ENCODE measurements at places on chromosomes 6 and 20.

DNA sequence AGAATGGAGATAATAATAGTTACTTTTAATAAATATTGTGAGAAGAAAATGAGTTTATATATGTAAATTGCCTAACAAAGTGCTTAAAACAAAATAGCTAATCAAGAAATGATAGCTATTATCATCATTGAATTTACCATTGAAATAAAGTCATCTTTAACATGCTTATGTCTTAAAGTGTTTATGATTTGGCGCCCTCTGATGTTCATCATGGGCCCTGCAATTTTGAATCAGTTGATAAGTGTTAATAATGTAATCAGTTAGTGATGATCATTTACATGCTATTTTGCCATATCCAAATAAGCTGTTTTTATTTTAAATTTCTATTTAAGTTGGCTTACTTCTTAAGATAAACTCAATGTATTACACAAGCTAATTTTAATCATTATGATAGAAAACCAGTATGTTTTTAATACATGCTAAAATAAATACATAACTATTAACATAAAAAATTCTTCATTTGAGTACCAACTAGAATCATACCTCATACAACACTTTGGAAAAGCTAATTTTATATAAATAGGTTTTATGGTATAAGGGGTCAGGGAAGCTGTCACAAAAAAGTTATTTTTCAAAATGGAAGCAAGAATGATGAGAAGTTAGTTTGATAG lies 39.2 kb upstream of the TPD52L1 start:
- peak; percentile 50 for DNase-seq

DNA sequence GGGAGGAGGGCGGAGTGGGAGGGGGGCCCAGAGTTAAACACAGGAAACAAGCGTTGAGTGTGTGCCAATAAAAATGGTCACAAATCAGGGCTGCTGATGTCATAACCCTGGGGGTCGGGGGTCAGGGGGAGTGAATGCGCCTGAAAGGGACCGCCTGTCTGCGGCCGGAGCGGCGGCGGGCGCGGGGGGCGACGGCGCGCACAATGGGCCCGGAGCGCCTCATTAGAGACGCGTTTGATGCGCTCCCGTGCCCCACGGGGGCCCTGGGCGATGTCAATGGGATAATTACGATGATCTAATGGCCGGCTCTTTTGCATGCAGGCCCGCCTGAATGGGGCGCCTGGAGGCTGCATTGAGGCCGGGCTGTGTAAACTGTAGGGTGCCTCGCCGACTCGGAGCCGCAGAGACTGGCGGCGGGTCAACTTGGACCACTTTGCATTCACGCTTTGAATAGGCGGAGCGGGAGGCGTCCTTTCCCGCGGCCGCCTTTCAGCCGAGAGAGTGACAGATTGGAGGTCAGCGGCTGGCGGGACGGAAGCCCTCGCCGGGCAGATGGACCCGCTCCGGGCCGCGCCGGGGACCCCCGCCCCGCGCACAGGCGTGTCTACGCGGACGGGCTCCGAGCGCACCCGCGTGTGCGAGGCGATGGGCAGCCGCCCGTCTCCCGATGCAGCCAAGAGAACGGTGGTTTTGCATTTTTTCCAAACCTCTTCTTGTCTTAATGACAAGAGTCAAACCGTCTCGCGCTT lies 296.1 kb downstream of the TFAP2C start:
- DNase-seq = peak; percentile 28

DNA sequence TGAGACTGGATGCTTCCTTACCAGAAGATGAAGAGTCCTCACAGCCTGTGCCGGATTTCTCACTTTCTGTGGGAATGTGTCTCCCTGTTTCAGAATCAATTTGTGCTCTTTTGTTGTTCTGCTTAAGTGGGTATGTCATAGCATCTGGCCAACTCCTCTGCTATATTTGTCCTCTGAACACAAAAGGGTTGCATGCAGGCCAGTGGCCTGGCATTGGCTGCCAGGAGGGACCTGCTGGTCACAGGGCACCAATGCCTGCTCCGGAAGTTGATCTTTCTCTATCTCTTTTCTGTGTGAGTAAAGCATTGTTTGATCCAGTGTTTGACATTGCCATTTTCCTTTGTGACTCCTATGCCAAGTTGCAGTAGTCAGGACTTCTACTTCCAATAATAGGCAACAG lies 47.8 kb downstream of the JARID2 start:
- no peak for DNase-seq

DNA sequence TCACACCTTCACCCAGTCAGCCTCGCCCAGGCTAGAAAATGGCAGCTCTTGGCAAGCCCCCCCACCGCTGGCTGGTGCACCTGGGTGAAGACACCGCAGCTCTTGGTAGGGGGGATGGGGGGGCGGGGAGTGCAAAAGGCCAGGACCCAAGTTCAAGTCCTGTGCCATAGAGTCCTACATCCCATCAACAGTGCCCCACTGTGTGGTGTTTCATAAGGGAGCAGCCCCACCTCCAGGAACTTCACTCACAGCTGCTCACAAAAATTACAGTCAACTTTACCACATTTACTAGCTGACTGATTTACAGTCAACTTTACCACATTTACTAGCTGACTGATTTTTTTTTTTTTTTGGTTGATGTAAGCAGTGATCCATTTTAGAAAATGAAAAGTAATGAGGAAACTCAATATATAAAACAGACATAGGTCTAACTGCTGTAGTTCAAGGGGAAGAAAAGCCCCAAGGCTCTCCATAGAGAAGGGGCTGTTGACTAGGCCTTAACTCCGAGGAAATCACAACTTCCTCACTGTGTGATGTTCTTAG lies 208.9 kb upstream of the SNX9 start:
- DNase-seq = no peak

- no peak for DNase-seq
These were observed 8.1 kb upstream of the DLGAP4 start for GRCh38 chr20:36298061-36298460.

DNA sequence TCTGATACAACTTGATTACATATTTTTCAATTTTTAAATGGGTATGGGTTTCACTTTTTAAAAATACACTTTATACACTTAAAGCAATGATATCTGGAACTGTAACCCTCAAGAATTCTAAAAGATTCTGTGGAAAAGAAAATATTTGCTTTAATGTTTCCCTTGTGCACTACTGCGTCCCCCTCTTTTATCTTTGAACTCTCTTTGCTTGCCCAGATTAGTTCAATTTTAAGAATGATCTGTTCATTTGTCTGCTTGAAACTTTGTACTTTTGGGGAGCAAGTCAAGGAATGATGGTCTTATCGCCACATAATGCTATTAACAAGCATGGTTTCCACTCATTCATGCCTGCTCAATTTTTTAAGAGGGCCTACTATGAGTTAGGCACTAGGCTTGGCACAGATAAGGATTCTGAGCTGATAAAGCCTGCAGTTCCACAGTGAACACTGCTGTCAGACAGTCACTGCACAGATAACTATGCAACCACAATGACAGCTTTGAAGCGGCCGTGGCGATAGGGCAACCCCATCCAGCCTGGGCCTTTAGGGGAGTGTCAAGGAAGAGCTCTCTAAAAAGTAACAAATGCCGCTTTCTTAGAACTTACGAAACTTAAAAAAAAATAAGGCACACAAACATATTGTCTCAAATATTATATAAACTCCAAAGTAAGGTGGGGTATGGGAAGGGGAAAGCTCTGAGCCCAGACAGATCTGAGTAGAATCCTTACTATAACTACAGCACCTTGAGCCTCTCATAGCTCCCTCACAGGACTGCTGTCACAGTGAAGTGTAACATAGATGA lies 29.7 kb downstream of the FYN start:
- no peak for DNase-seq

DNA sequence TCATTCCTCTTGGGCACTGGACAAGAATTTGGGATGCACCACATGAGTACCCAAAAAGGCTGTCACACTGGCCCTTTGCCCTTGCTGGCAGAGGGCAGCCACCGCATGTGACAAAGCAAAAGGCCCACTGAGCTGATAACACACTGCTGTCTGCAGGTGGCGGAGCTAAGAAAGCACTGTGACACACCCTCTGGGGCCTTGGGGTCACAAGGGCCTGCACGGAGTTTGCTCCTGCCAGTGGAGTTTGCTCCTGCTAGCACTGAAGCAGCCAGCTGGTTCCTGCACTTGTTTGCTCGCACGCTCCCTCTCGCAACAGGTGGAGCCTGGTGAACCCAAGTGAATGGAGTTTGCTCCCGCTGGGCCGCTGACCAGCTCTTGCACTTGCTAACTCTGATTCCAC lies 132.6 kb downstream of the LCA5 start:
- DNase-seq = no peak

- no peak for DNase-seq
These were observed 38.7 kb upstream of the POU5F1 start for GRCh38 chr6:31209137-31209536.

GRCh38 chr20:13525225-13525940 lies 113.3 kb downstream of the TASP1 start:
- DNase-seq = no peak

DNA sequence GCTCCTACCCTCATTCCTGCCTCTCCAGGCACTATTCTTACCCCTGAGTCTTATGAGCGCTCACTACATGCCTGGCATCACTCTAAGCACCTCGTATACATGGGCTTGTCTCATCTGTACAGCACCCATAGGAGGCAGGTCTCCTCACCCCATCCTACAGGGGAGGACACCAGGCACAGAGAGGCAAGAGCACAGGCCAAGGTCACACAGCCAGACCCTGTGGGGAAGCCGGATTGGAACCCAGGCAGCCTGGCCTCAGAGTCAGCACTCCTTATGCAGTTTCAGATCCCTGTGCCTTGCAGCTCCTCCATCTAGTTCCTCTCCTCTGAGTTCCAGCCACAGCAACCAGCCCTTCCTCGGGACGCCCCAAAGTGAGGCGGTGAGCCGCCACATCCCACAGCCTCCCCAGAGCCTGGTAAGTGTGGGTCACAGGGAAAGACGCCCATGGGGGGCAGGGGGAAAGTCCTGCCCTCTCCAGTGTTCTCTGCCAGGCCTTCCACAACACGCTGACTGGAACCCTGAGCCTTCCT lies 103.3 kb downstream of the NFATC2 start:
- no peak for DNase-seq

- no peak for DNase-seq
These were observed 189.7 kb downstream of the NFATC2 start for GRCh38 chr20:51352791-51353190.

DNA sequence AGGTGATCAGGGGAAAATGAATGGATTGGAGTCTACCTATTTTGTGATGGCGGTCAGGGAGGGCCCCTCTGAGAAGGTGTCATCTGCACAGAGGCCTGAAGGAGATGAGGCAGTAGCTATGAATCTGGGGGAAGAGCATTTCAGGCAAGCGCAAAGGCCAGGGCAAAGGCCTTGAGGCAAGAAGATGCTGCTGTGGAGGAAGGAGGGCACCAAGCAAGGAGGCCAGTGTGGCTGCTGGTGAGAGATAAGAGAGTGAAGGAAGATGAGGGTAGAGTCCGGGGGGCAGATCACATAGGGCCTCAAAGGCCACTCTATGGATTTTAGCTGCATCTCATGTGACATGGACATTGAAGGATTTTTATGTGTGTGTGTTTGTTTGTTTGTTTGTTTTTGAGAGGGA lies 20.6 kb upstream of the CSNK2A1 start:
- no peak for DNase-seq

- no peak for DNase-seq
These were observed 78.4 kb downstream of the PREX1 start for GRCh38 chr20:48749437-48749836.

DNA sequence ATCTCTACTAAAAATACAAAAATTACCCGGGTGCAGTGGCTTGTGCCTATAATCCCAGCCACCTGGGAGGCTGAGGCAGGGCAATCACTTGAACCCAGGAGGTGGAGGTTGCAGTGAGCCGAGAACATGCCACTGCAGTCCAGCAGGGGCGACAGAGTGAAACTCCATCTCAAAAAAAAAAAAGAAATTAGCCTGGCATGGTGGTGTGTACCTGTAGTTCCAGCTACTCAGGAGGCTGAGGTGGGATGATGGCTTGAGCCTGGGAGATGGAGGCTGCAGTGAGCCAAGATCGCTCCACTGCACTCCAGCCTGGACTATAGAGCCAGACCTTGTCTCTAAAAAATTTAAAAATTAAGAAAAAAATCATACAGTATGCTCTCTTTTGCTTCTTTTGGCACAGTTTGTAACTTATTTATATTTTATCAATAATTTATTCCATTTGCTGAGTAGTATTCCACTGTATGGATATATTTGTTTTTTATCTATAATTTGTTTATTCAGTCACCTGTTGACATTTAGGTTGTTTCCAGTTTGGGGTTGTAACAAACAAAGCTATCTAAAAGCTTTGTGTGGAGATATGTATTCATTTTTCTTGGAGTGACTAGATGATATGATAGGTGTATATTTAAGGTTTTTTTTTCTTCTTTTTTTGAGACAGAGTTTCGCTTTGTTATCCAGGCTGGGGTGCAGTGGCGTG lies 8.0 kb upstream of the MYBL2 start:
- DNase-seq = no peak

DNA sequence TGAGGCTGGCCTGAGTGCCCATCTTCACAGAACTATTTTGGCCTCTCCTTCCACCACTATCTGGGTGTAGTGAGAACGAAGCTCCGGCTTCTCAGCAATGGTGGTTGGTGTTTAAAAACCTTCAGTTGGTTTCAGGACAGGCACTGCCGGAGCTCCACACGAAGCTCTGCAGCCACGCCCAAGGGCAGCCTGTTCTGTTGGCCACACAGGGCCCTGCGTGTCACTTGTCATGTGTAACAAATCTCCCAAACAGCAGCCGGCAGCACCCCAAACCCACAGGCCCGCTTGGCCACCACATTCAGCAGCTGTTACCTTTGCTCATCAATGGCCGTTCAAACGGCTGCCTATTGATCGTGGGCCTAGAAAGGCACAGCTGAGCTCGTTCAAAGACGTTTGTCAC lies 97.5 kb downstream of the ERMARD start:
- DNase-seq = no peak

- peak; percentile 90 for DNase-seq
These were observed at the start of gene TMEM14A for GRCh38 chr6:52670502-52671409. TSS of gene TMEM14A (plus strand) at chr6:52671113. CDS start at chr6:52677103, 5,990 bp downstream.

DNA sequence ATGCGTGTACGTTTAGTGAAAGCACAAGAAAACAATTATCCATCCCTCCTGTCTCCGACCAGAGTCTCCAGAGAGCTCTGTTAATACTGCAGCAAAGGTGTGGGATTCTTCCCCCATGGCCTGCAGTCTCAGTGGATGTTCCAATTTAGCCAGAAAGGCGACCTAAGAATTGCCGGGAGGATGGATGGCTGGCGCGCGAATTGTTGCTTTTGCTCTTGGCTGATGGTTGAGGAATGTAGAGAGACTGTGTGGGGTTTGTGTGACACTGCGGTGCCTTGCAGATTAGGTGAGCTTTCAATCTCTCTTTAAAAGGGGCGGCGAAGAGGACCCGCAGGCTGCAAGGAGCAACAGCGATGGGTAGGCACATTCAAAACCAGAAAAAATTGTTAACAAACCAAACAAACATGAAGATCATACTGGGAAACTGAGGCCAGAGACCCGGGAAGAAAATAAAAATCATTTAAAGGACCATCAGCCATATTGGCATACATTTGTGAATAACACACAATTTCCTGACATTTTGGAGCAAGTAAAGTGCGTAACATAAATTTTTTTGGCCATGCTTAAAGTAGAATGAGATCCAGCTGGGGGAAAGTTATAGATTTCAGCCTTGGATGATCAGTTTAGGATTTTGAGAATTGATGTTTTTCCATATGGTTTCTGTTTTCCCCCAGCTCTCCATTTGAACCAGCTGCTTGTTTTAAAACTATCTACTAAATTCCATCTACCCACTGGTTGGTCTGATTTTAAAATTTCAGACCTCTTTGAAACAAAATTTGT lies 46.3 kb downstream of the GNAS start:
- DNase-seq = no peak

GRCh38 chr6:150687508-150687907 lies 87.8 kb downstream of the PLEKHG1 start:
- no peak for DNase-seq

- DNase-seq = no peak
These were observed 3.2 kb downstream of the ACTR5 start for GRCh38 chr20:38751360-38751976.

GRCh38 chr20:58073945-58074856 lies 154.3 kb downstream of the ANKRD60 start:
- DNase-seq = no peak
